Activated T-cell treated with anti-CD3 and anti-CD28 coated beads for 24 hours (primary cell): ENCODE measurements at places on chromosomes 1 and 21.

- no peak for DNase-seq
These were observed 2.4 kb upstream of the COL6A1 start for GRCh38 chr21:45979141-45979631.

- DNase-seq: no peak
These were observed 61.5 kb upstream of the SOX13 start for GRCh38 chr1:204011426-204011825.

DNA sequence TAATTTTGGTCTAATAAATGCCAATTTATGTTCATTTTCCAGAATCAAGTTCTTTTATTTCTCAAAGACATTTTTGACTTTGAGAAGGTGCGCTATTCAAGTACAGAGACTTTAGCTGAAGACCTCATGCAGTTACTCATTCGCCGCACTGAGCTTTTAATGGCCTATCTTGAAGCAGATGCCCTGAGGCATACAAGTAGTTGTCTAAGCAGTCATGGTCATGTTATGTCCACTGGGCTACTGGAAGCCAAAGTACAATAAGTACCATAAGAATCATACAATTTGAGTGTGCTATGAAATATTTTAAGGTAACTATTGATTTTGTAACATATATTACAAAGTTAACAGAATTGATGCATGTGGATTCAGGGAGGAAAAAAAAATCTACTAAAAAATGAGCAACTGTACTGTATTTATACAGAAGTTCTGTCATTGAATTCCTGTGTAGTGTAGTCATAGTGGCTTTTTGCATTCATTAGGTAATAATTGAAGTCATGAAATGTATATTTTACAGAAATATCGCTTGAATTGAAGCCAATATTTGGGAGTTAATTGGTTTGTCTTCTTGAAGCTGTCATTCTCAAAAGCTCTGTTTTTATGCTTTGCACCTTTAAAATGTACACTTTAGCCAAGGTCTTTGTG is 13.5 kb upstream of the NEXN start:
- DNase-seq: no peak

DNA sequence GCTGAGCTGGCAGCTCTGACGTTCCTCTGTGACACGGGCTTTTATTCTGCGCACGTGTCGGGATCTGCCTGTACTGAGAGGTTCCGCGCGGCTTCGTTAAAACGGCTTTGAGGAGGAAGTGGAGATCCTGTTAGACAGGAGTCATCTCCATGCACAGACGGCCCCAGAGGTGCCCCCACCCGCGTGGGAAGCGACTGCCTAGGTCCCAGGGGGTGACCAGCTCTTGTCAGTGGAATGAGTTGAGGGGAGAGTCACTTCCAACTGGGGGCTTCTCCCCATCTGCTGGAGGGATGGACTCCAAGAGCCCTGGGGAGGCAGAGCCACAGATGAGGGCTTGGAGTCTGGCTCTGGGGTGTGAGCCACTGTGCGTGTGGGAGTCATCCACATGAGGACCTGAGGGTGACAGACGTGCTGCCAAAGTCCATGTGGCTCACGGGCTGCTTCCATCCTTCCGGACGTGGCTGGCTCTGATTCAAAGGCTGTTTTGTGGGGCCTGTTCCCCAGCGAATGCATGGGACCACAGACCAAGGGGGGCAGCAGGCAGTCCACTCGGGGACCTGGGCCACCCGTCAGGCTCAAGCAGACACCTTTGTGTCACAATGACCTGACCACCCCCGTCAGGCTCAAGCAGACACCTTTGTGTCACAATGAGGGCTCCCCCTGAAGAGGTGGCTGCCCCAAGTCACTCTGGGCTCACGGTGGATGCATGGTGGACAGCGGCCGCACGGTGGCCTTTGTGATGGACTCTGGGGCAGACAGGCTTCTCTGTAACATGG is 26.8 kb downstream of the PTTG1IP start:
- DNase-seq: peak; percentile 38

- DNase-seq: no peak
These were observed 205.3 kb downstream of the DAB1 start for GRCh38 chr1:57218487-57219079.

DNA sequence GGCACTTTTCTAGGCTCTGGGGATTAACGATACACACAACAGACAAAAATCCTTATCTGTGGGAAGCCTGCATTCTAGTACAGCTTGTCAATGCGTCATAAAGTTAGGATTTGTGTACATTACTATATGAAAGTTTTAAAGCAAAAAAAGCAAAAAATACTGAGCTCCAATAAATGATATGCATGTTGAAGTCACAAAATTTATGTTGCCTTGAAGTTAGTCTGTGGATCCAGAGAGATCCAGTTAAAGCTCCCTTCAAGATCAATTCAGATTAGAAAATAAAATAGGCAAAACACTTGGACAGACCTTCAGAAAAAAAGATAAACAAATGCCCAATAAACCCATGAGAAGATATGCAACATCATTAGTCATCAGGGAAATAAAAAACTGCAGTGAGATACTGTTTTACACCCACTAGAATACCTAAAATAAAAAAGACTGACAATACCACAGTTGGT is 33.1 kb upstream of the KCNQ4 start:
- no peak for DNase-seq

DNA sequence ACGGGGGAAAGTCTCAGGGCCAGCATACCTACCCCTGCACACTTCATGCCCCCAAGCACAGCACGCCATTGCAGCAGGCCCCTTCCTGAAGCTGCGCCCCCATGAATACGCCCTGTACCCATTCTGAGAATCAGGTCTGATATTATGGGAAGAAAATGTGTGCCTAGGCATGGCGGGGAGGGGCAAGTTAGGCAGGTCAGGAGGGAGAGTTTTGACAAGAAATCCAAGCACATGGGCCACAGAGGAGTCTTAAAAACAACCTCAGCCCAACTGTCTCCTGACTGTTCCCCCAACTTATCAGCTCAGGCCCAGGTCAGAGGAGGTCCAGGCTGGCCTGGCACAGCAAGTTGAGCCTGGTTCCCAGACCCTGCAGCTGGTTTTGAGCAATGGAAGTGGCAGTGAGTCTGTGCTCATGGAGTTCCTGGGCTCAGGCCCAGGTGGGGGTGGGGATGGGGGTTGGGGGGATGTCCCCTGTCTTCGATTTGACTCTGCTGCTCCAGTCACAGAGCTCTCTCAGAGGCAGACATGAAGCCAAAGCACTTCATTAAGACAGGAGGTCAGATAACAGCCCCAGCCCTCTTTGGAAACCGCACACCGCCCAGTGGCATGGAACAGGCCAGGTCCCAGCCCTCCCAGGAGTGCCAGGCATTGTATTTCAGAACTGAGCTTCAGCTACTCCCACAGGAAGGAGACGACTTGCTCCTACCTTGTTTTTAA is 20.6 kb upstream of the BCAR3 start:
- DNase-seq: no peak
